ENCODE measurements at places on chromosomes 11 and 22. TPM values are rescaled to one million over a fixed set of nuclear protein-coding genes. Genes with fewer than 3 reads are reported as not detected.

The BCR gene
- total RNA-seq, result 78.3 TPM

The CHADL gene
- 3.4 TPM for total RNA-seq

DNA sequence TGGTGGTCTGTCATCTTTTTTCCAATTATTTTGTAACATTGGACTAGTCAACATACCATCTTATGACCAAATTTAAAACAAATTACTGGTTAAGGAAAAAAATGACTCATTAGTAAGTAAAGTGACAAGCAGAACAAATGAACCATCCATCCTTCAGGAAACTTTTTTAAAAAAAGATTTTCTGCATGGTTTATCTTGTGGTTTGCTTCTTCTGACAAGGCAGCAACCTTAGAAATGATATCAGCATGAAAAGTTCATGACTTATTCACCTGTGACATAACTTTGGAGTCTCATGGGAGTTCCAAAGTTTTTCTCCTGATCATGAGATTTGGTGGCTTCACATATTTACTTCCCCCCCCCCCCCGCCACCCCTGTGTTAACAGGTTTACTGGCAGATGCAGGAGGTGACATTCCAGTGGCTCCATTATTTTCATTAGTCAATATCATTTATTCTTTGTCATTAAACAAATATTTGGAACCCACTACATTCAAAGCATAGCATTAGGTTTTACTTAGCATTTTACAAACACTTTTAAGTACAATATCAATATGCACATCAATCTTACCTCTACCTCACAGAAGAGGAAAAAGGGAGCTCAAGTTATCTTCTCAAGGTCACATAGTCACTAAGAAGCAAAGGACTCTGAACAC is 40.7 kb downstream of the DCUN1D5 start:
- no peak for DNase-seq

DNA sequence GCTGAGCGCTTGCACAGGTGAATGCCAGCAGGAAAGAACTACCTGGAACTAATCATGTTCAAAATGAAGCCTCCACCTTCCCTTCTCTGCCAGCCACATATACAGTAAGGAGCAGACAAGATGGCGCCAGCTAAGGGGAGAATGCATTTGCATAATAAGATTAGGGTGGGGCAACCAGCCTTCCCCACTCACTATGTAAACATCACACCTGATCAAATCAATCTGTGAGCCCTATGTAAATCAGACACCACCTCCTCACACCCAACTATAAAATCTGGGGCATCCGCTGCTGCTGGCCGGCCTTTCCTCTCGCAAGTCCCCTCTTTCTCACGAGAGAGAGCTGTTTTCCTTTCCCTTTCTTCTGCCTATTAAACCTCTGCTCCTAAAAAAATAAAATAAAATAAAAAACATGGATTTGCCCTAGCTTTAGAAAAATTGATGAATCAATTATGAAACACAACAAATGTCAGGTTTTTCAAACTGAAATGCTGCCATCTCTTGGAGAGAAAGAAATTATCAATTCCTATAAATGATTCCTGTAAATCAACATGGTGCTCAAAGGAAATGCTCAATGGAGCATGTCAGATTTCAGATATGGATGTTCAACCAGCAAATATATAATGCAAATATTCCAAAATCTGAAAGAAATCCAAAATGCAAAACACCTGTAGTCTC is 108.9 kb downstream of the SGSM3 start:
- no peak for DNase-seq

Measured in upper lobe of right lung (tissue), 1 donor.